ENCODE measurements at places on chromosomes 16 and 17.

DNA sequence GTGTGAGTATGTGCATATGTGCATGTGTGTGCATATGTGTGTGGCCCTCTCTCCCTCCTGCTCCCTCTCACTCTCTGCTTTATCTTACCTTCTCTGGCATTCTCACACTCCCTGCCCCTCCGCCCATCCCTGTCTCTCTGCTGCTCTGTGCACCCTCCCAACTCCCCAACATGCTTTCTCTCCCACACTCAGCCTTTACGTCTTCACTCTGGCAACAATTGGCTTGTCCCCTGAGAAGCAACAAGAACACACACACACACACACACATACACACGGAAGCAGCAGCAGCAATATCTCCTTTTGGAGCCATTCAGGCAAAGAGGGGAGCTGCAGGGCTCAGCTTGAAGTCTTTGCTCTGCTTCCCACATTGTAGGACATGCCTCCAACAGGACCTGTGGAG, 27.8 kb downstream of the PITPNM3 start:
- no peak for DNase-seq

DNA sequence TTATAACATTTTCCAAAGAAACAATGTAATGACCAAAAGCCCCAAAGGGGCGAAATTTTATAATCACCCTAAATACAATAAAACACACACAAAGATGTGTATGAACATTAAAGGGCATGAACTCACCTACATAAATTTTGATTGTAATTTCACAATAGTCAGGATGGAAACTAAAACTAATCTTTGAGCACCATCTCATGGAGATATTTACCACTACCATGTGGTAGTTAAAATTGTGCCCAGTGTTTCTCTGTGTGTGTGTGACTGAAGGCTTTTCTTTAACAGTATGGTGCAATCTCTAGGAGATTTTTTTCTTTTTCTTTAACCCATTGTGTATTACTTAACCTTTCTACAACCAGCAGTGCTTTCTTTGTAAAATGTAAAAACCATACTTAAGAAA, 19.7 kb upstream of the MEIOC start:
- DNase-seq: no peak

DNA sequence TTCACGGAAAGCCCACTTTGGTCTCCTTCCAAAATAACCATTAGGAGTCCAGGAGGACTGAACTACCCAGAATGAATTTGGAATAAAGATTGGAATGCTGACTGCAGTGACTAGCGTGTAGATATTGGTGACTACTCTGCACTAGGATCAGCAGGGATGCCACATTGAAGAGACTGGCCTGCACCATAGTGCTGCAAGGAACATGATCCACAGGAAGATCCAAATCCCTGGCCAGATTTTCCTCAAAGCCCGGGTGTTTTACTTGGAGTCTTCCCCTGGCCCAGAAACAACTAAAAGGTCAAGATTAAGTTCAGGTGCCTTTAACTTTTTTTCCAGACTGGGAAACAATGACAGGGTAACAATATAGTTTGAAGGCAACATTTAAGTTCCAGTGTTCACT, 870.4 kb downstream of the CDH8 start:
- no peak for DNase-seq

- DNase-seq: no peak
Observed at GRCh38 chr17:59651346-59651745, 31.7 kb downstream of the CLTC start.

DNA sequence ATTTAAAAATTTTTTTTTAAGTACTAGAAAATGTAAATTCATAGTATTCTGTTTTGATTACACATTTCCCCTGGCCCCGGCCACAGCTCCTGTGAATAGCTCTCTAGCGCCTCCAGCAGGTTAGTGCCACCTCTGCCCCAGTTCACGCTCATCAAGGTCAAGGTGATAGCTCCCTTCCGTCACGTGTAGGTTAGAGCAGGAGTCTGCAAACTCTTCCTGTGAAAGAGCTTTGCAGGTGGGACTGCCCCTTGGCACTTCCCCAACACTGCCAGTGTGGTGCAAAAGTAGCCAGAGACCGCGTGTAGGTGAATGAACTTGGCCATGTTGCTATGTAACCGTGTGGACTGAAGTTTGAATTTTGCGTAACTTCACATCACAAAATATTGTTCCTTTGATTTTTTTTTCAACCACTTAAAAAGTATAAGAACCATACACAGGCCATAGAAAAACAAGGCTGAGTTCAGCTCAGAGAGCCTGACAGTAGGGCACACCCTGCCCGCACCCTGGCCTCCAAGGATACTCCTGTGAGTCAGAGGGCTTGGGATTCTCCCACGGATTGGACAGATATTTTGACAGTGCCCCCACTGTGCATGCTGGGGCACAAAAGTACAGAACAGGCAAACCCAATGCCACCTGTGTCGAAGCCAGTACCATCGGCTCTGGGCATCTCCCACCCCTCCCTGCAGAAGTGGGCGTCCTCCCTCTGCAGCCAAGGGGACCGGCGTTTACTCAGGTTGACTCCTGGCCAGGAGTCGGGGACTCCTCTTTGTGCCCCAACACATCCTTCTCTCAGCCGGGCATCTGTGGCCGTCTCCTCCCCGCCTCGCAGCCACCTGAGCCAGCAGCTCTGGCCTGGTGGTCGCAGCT, 92.0 kb upstream of the CHMP6 start:
- peak; percentile 63 for DNase-seq

DNA sequence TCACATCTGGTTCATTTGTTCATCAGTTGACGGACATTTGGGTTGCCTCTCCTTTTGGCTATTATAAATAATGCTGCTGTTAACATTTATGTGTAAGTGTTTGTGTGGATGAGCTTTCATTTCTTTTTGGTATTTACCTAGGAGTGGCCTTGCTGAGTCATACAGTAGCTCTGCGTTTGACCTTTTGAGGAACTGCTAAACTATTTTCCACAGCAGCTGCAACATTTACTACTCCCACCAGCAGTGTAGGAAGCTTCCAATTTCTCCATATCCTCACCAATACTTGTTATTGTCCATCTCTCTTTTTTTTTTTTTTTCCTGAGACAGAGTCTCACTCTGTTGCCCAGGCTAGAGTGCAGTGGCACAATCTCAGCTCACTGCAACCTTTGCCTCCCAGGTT, 20.7 kb upstream of the PLCG2 start:
- no peak for DNase-seq

GRCh38 chr17:6755731-6756184, at the start of gene XAF1:
Gene XAF1 (plus strand): TSS chr17:6756046. CDS start chr17:6756079, 33 bp downstream.
- peak; percentile 24 for DNase-seq

DNA sequence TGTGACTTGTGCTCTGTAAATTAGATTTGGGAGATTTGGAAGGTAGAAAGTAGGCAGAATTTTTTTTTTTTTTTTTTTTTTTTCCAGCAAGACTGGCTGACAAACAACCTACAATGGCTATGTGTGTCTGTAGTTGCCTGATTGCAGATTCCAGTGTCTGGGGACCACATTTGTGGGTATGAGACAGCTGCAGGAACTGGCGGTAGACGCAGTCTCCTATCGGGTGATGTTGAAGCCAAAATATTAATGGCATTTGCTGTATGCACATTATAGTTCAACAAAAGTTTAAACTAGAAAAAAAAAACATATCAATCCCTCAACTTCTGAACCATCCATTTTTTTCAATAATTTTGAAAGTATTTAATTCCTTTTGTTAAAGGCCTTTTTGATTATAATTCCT, 665.2 kb downstream of the TOX3 start:
- no peak for DNase-seq

All from activated CD4-positive, CD25-positive, alpha-beta regulatory T cell treated with anti-CD3 and anti-CD28 coated beads, Interleukin-2, amount 50 U/mL, for 16 hours (primary cell).